Left lung (tissue), 14 donors: ENCODE measurements at places on chromosomes 4 and X. TPM values are rescaled to one million over a fixed set of nuclear protein-coding genes. Genes with fewer than 3 reads are reported as not detected.

GRCh38 chrX:77937291-77937690, 26.8 kb downstream of the ATP7A start:
- no peak for DNase-seq

DNA sequence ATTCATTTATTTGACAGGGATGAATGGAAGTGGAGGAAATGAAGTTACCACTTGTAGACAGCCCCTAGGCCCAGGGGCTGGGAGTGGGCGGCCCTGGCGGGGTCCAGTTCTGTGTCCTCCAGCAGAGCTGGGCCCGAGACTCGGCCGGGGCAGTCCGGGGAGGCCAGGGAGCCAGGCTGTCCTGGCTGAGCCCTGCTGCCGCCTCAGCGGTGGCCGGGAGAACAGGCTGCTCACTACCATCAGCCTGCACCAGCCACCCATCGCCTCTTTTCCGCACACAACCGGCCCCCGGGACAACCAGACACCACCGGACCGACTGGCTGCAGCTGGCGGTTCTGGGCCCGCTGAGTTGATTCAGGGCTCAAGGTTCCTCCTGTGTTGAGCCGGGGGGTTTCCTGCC, 25.6 kb downstream of the CLDN34 start:
- DNase-seq: no peak

DNA sequence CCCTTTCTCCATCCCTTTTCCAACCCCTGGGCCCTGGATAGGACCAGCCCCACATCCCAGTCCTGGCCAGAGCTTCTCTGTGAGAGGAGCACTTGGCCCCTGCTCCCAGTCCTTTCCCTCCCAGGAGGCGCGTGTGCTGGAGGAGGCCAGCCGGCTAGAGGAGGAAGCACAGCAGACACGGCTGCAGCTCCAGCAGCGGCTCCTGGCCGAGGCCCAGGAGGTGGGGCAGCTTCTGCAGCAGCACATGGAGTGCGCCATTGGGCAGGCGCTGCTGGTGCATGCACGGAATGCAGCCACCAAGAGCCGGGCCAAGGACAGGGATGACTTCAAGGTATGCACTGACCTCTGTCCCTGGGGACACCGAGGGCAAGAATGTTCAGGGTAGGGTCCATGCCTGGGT, 87.5 kb downstream of the EVC start:
- no peak for DNase-seq

DNA sequence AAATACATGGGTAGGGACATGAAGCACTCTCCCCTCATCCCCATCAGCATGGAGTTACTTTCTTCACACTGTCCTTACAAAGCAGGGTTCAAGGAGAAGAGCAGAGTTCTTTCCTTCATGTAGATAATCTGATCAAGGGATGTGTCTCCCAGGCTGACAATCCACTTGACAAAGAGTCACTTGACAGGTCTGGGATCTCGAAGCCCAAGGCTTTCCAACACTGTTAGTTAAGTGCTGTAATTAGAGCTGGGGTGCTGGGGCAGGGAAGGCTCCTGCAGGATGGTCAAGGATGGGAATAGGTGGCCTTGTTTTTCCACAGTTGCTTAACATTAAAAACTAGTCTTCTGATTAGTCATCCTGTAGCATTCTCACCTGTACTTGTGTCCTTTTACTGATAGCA, 38.0 kb downstream of the CCNG2 start:
- DNase-seq: no peak

DNA sequence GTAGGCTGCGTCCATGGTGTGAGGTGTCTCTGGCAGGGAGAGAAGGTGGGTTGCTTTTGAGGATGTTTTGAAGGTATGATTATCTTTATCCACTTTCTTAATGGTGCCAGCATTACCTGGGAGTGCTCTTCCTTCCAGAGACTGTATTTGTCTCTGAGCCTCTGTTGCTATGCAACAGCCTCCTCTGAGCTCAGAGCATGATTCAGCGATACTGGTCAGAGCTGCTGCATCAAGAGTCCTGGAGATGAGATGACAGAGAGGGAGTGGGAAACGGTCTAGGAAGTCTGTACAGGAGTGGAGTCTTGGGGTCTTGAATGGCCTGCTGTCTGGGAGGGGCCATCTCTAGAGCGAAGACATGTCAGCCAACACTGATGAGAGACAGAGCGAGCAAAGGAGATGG, 104.4 kb upstream of the RAB40AL start:
- DNase-seq: no peak

- no peak for DNase-seq
Measured at GRCh38 chrX:12811658-12812057, 20.4 kb downstream of the PRPS2 start.

- no peak for DNase-seq
Measured at GRCh38 chr4:101252721-101253120, 94.6 kb downstream of the PPP3CA start.

- DNase-seq: no peak
Measured at GRCh38 chr4:118931786-118932185, 43.1 kb downstream of the SYNPO2 start.

- DNase-seq: no peak
Measured at GRCh38 chrX:115939070-115939469, 231.5 kb upstream of the AGTR2 start.

- no peak for DNase-seq
Measured at GRCh38 chrX:118694638-118695037, 32.8 kb upstream of the IL13RA1 start.

- DNase-seq: peak; percentile 85
Measured at GRCh38 chrX:15854080-15854655, 445 bp downstream of the AP1S2 start.

GRCh38 chr4:14379183-14379582, 623.1 kb upstream of the CPEB2 start:
- DNase-seq: no peak

DNA sequence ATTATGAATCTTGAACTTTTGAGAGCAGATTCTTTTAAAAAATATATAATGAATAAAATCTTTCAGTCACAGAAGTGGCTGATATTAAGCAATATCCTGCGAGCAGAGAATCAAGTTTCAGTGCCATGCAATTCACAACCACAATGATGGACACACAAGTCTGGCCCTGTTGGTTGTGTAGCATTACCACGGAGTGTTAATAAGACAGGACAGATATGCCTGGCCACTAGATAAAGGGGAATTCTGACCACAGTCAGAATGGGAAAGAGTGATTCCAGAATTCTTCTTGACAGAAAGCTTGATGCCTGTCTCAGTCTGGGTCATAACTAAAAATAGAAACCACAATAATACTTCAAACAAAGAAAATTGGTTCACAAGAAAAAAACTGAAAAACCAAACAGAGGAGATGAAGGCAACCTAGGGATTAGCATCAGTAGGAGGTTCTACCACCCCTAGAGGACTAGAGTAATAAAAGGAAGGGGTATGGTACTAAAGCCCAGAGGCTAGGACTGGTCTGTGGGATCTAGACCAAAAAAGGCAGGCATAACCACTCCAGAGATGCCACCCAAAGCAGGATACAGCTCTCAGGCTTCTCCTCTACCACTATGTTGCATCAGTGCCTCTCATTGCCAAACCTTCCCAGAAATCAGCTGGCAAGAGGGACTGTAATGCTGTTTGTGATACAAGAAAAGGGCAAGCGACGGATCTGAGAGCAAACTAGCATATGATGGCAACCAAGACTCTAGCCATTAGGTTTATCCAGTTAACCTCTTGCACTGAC, 59.0 kb downstream of the RNF150 start:
- DNase-seq: no peak

- no peak for DNase-seq
Measured at GRCh38 chrX:54484666-54485065, 11.4 kb downstream of the FGD1 start.

GRCh38 chrX:133653358-133653757, 238.1 kb upstream of the GPC4 start:
- no peak for DNase-seq

DNA sequence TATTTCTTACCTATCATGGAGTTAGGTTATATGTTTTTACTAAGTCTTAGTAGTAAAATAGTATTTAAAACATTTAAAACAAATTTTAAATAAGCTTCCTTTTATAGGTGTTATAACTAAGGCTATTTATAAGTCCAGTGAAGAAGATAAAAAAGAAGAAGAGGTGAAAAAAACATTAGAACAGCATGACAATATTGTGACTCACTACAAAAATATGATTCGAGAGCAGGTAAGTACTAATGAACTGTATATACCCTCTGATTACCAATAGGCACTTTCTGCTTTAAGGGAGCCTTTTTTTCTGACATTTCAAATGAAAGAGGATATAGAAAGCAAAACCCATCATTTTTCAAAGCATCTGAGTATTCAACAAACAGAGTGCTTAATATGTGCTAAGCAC, 76.6 kb downstream of the USO1 start:
- DNase-seq: no peak

DNA sequence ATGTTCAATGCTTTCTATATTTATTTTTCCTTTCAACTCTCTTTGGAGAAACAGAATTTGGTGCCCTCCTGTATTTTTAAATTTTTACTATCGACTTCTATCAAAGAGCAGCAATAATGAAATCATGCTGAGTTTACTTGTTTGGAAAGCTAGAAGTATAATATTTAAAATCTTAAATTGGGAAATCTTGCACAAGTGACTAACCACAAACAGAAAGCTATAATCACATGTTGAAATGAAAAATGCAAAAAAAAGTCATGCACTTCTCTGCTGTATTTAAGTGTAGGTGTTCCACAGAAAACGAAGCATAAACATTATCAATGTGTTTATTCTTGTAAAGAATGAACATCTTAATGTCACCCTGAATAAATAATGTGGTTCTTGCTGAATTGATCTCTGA, 306.1 kb downstream of the PCDH18 start:
- no peak for DNase-seq

- no peak for DNase-seq
Measured at GRCh38 chrX:110803506-110803905, 7.9 kb upstream of the CHRDL1 start.

TBX22 gene
- total RNA-seq: not detected

MAGEE1 gene
- 2.0 TPM for total RNA-seq

USP51 gene
- total RNA-seq: 3.0 TPM

SERTM2 gene
- 0.50 TPM for total RNA-seq

CCDC110 gene
- 2.1 TPM for total RNA-seq

GPC3 gene
- 42.1 TPM for total RNA-seq
